CD4-positive, alpha-beta T cell (primary cell): ENCODE measurements at places on chromosomes 4 and X.
A peak's percentile ranks its signal among the peaks of the same experiment; 100 is the strongest.

DNA sequence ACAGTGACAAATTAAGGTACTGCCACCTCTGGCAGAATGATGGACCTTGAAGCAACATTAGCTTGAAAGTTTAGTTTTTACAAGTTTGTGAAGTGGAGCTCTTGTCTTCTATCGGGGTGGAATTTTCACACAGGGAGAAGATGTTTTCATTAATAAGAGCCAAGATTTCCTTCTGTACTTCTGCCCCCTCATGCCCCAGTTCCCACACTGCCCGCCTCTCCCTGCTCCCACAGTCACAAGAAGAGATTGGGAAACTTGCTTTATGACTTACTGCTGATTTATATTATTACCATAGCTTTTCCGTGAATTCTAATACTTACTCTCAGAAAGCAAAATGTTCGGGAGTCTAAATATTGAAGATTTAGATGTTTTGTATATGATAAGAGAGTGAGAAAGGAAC, 539.8 kb upstream of the ARX start:
- no peak for DNase-seq

GRCh38 chr4:185587427-185588161, 52.3 kb upstream of the PDLIM3 start:
- DNase-seq = peak; percentile 27

DNA sequence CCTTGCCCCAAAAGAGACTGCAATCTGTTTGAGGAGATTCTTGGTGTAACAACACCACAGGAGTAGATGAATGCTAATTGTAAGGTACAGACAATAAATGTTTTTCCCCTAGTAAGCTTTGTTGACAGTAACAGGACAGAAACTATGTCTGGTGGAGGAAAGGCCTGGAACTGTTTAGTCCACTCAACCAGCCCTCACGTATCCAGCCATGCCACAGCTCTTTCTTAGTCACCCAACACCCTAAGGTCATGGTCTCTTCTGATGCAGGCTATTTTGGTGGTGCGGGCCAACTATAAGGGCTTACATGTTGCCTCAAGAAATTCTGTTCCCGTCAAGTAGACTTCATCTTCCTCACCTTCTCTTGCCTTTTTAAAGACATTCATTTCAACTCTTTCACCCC, 75.9 kb upstream of the GAB1 start:
- no peak for DNase-seq

DNA sequence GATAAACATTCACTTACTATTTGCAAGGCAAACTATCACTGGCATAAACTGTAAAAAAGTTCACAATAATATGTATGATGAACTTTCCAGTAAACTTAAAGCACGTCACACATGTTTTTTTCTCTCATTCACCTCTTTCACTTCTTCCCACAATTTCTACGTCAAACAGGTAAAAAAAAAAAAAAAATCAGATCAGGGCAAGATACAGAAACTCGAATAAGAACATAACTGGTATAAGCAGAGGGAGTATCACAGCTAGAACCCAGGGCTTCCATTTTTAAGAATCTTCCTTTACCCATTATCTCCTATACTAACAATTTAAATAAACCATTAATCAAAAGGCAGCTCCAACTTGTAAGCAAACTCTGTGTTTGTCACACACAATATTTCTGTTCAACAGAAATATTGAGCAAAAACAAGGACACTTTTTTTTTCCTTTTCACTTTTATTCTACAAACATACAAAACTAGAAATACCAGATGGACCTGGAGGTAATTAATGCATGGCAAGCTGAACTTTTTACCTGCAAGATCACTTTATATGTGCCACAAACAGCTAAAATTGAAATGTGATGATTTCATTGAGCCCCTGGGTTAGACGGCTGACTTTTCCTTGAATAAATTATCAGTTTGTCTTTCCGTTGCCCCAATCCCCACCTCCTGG, 47.5 kb upstream of the NSUN7 start:
- DNase-seq = no peak

GRCh38 chrX:17154001-17154400, 207.5 kb downstream of the REPS2 start:
- no peak for DNase-seq

DNA sequence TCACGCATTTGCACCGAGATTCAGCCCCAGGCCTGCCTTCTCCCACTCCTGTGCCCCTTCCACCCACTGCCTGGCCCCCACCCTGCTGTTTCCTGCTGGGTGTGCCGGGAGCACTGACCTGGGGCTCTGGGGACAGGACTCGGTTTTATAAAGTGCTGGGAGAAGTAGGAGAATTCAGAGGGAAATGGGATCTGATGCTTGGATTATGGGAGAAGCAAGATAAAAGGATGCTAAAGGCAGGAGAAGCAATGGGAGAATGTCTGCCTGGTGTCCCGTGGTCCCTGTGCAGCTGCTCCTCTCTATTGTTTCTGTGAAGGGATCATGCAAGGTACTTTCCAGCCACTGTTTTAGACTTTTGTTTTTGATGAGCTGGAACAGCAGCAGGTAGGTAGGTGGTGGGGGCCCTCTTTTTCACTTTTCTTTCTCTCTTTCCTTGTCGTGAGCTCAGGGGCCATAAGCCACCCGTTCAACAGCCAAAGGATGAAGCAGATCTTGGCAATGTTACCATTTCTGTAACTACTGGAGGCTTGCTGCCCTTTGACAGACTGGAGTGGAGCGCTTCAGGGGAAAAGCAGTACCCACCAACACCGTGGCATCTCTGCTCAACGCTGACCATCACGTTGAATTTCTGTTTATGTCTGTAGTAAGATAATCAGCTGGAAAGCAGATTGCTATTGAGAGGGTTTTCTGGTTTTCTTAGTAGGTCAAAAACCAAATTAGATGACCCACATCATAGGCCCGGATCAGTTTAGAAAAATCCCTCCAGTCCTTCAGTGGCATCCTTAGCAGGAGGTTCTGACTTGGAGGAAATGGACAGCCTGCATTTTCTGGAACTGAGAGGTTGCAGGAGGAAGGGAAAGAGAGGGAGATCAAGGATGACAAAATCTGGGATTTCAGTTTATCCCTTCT, 63.8 kb upstream of the ENPP6 start:
- no peak for DNase-seq

DNA sequence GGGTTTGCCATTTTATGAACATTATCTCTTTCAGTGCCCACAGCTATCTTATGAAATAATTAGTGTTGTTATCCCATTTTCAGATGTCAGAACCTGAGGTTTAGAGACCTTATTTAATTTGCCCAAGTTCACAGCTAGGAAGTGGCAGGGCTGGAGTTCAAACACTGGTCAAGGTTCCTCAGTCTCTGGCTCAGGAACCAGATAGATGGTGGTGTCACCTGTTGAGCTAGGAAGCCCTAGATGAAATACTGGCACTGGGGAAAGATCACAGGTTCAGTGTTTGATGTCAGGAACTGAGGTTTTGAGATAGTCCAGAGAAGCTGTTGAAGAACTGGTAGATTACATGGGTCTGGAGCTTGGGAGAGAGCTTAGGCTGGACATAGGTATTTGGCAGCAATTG, 85.4 kb downstream of the REPS2 start:
- DNase-seq = no peak

DNA sequence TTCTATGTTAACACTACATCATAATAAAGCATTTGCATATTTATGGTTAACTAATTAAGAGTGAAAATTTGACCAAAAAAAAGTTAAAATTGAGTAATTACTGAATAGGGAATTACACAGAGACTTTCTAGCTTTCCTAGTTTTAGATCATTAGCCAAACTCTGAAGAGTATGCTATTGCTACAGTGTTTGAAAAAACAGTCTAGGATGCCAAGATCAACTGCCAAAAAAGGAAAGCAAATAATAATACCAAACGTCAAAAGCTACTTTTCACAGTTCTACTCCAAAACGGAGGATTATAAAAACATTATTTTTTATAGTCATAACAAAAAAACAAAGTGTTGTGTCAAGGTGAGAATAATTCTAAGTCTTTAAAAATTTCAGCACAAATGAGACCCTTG, 359.8 kb upstream of the CTSO start:
- no peak for DNase-seq

GRCh38 chrX:84363051-84363450, 139.2 kb downstream of the HDX start:
- no peak for DNase-seq

GRCh38 chrX:49179358-49179757, 6.8 kb downstream of the PRICKLE3 start:
- no peak for DNase-seq

GRCh38 chr4:152516156-152516555, 19.7 kb downstream of the FBXW7 start:
- no peak for DNase-seq
